GM13976 (cell line): ENCODE measurements at places on chromosomes 7 and 10.

DNA sequence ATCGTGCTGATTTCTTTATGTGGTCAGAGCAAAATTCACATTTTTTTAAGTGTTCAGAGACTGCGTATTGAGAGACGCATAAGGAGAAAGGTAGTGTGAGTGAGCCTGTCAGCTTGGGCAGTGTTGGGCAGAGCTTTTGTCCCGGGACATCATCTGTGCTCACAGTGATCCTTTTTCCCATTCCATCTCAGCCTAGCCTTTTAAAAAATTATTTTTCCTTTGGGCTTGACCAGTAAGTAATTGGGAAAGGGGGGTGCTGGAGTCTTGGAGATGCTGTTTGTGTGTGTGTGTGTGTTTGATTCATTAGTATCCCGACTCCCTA lies 1.5 kb downstream of the NRF1 start:
- no peak for DNase-seq

GRCh38 chr10:1102416-1102815 lies 46.2 kb downstream of the WDR37 start:
- no peak for DNase-seq

- no peak for DNase-seq
Measured at GRCh38 chr10:46096909-46097575, 51.0 kb upstream of the MSMB start.

DNA sequence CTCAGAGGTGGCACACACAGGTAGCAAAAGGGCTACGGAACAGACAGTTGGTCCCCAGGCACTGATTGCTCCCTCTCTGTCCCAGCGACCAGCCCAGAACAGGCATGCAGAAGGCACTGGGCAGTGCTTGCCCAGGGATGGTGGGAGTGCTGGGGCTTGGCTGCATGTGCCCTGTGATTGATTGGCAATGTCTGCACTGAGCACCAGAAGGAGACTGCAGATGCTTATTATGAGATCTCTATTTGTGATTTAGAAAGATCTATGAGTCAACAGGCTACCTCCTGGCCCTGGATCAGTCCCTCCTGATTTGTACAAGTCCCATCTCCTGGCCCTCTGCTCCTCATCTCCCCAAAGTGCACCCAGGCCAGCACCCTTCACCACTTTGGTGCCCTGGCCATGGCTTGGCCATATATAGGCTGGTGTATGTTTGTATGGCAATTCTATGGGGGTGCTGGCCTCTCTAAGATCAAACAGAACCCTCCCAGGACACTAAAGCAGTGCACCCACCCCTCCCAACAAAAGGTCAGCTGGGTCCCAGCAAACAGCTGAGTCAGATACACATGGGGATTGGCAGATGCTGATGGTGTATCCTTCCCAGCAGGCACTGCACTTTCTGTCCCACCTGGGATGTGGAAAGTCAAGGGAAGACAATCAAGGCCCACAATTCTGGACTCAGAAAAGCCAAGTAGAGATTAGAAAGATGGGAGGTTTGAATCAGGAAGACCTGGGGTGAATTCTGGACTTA lies 30.9 kb downstream of the CAMK2B start:
- DNase-seq = no peak

GRCh38 chr7:142152076-142152475 lies 40.6 kb downstream of the MGAM2 start:
- DNase-seq = no peak
